ENCODE measurements at places on chromosomes 2 and 18.

GRCh38 chr2:127535422-127535901, at the start of gene MYO7B:
TSS of gene MYO7B (plus strand) at chr2:127535683. CDS start at chr2:127559723, 24,040 bp downstream.
- DNase-seq: no peak

DNA sequence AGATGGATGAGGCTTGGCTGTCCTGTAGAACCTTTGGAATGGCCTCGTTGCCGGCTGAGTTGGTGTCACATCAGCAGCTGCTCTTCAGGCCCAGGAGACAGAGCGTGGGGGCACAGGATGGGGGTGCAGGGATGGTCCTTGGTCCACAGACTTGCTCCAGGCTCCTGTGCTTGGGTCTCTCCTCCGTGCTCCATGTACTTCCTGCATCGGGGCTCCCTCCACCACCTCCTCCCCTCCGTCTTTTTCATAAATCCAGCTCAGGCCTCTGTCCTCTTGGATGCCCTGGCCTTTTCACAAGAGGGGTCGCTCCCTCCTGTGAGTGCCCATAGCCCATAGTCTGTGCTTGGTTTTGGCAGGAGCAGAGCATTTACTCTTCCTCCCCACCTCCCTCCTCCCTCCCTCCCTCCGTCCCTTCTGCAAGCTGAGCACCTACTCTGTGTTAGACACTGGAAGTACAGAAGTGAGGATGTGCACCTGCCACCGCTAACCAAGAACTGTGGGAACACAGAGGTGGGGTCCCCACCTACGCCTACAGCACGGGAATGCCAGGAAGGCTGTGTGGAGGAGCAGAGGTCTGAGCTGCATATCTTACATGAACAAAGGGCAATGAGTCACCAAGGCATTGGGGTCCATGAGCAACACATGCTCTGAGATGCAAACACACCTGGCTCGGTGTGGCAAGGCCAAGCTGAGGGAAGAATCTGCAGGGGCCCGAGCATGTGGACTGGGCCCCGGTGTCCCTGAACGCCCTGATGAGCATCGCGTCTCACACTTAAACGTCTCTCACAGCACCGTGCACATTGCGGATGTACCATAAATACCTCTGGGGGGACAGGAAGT, 458.7 kb upstream of the HS6ST1 start:
- DNase-seq: no peak

- no peak for DNase-seq
Observed at GRCh38 chr2:69031466-69031865, 18.5 kb downstream of the ANTXR1 start.

- DNase-seq: no peak
Observed at GRCh38 chr2:135121016-135121657, 69.0 kb downstream of the RAB3GAP1 start.

DNA sequence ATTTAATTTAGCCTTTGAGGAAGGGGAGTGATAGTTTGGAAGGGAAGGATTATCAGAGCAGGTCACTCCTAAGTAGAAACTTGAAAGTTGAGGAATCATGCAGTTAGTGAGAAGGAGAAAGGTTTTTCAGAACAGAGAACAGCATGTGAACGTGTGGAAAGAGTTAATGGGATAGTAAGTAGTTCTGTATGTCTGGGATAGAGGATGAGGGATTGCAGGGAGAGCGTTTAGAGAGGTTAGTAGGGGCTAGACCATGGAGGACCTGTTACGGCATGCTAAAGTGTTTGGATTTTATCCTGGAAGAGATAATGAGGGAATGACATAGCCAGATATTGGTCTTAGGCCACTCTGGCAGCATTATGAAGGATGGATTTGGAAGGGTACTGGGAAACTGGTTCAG, 1.8 kb downstream of the ZNF512 start:
- DNase-seq: no peak

DNA sequence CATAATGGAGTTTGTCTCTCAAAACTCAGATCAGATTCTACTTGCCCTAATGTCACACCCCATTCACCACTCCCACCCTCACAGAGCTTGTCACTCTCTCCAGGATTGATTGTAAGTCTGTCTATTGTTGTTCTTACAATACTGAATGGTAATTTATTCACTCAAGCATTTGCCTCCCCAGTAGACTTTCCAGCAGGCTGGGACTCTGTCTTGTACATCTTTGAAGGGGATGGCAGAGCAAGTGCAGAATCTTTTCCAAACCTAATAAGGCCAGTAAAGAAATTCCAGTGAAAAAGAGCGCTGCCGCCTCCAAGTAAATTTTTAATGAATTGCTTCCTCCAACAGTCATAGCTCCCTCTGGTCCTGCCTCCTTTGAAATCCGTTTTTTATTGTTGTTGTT, 56.9 kb downstream of the RBM43 start:
- no peak for DNase-seq

GRCh38 chr2:23427350-23427749, 42.4 kb downstream of the KLHL29 start:
- no peak for DNase-seq

DNA sequence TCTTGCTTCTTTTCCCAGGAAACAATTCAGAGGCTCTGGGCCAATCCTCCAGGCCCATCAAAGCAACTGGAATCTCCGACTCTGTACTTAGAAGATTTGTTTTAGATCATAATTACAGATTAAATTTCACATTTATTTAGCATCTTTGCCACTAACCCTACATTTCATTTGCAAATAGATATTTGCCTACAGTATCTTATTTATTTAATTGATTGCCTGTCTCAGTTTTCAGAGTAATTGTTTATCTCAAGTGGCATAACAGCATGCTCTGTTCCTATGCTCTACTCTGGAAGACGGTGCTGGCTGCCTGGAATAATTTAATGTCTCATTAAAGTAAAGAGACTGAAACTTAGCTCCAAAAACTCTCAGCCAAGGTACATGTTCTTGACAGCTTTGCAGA, 213.4 kb downstream of the HNMT start:
- no peak for DNase-seq

DNA sequence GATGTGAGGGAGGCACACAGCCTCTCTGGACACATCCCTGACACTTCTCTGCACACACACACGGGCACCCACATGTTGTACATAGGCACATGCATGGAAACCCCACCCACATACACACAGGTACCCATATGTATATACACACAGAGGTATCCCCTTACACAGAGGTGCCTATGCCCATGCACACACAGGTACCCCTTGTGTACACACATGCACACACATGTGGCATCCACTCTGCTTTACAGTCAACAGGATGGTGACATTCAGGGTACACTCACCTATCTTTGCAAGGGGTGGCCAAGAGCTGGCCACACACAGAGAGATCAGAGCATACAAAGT, 59.5 kb downstream of the FAM168B start:
- no peak for DNase-seq

DNA sequence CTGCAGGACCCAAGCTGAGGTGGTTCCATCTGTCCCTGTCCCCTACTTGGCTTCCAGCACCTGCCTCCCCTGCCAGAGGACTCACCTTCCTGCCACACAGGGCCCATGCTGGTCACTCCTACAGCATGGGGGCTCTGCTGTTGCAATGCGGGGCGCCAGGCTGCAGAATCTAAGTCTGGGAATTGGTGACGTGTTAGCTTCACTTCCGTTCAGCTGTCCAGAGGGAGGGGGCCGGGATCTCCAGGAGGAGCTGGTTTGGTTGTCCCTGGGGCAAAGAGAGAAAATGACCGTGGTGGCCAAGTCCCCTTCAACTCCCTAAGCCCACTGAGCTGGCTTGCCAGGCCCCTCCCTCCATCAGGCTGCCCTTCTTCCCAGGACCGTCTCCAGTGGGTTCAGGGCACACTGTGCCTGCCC, 69.5 kb downstream of the IL1R2 start:
- DNase-seq: no peak

DNA sequence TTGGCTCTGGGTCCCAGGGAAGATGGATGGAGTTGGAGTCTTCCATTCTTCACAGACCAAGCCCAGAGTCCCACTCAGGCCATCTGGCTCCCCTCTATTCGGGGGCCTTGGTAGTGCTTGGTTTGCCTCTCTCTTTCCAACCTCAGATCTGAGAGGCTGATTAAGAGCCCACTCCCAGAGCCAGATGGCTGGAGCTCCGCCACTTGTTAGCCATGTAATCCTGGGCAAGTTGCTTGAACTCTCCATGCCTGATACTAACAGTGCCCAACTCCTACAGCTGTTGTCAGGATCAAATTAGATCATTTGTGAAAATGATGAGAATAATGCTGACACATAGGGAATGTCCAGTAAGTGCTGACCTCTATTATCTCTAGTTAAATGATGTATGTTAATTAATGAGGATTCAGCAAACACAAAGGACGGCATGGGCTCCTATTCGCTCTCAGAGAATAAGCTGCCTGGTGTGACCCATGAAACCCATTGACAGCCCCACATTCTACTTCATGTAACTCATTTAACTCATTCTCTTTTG, 46.6 kb upstream of the SLC14A1 start:
- no peak for DNase-seq

- no peak for DNase-seq
Observed at GRCh38 chr2:46338674-46339073, 41.5 kb downstream of the EPAS1 start.

GRCh38 chr2:237315170-237315828, 98.7 kb downstream of the COL6A3 start:
- peak; percentile 97 for DNase-seq

DNA sequence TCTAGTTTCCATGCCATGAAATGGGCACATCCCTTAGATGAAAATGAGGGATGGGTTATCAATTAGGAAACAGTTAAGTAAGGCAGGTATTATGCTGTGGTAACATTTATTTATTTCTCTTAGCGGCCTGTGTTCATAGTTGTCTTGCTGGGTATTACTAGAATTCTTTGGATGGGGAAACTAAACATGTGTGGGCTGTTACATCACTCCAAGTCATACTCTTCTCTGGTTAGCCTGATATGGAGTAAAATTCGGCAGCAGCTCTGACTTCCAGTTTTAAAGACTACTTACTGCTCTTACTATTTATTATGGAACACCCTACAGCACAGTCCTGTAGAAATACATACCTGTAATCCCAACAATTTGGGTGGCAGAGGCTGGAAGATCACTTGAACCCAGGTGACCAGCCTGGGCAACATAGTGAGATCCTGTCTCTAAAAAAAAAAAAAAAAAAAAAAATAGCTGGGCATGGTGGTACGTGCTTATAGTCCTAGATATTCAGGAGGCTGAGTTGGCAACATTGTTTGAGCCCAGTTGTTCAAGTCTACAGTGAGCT, 33.1 kb upstream of the RASGRP3 start:
- peak; percentile 34 for DNase-seq

GRCh38 chr2:207506426-207506825, 23.3 kb upstream of the CREB1 start:
- no peak for DNase-seq

GRCh38 chr18:44938720-44939665, 258.3 kb downstream of the SETBP1 start:
- no peak for DNase-seq

DNA sequence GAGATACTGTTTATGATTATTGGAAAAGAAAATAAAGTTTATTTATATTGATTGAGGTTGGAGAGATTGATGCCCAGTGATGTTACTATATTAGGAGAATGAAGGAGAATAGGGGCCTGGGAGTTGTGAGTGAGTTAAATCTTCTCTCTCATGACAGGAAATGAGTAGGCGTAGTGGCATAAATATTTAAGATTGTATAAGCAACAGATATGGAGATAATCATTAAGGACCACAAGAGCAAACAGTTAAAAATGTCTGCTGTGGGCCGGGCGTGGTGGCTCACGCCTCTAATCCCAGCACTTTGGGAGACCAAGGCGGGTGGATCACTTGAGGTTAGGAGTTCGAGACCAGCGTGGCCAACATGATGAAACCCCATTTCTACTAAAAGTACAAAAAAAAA, 62.7 kb downstream of the PTRHD1 start:
- DNase-seq: peak; percentile 18

GRCh38 chr18:41593171-41593675, 361.8 kb upstream of the PIK3C3 start:
- peak; percentile 1 for DNase-seq

- no peak for DNase-seq
Observed at GRCh38 chr2:102975996-102976975, 214.5 kb downstream of the TMEM182 start.

GRCh38 chr2:70966681-70967080, 11.7 kb upstream of the ANKRD53 start:
- DNase-seq: no peak

DNA sequence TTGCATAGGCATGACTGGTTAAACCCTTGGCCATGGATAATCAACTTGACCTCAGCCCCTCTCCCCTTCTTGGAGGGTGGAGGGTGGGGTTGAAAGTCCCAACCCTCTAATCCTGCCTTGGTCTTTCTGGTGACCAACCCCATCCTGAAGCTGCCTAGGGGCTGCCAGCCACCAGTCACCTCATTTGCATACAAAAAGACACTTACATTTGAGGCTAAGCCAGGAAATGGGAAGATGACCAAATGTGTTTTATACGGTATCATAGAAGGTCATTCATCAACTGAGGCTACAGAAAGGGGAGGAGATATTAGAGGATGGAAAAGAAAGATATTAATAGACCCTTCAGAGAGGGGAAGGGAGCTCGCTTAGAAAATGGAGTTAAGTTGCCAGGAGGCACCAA, 96.8 kb downstream of the NCK2 start:
- DNase-seq: no peak

GRCh38 chr18:79423211-79424007, 27.7 kb downstream of the NFATC1 start:
- DNase-seq: no peak

DNA sequence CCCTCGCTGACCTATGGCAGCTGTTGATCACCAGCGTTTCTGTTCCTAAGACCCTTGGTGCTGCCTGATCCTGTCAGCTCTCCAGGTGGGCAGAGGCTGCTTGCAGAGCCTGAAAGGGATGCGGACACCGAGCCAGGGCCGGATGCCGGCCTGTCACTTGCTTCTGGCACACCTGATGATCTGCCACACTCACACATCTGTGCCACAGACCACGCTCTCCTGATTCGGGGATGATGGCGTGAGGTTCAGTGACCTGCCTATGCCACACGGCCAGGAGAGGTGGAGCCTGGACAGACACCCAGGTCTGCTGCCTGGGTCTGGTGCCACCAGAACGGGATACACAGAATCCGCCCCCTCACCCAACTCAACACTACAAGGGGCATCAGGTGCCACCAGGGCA, 129.4 kb upstream of the GLI2 start:
- no peak for DNase-seq

- no peak for DNase-seq
Observed at GRCh38 chr2:197604117-197604860, 71.1 kb downstream of the RFTN2 start.

GRCh38 chr2:219112651-219113338, 47.8 kb downstream of the NHEJ1 start:
- DNase-seq: no peak

DNA sequence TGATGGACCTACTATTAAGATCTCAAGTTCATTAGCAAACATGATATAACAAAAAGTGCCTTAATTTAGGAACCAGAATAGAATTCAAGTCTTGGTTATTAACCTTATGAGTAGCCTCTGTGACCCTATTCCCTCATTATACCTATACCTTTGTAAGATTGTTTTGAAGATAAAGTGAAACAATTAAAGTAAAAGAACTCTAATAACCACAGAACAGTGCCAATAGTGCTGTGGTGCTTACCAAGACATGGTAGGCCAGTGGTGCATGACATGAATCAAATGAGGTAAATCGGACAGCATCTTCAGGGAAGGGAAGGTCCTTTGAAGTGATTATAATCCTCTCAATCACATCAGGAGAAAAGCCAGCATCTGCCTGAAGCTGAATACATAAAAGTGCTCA, 36.4 kb downstream of the METTL4 start:
- no peak for DNase-seq
